Brain microvascular endothelial cell (primary cell): ENCODE measurements at places on chromosomes 2 and 18.

GRCh38 chr2:237511433-237511832, 24.4 kb downstream of the MLPH start:
- no peak for DNase-seq

DNA sequence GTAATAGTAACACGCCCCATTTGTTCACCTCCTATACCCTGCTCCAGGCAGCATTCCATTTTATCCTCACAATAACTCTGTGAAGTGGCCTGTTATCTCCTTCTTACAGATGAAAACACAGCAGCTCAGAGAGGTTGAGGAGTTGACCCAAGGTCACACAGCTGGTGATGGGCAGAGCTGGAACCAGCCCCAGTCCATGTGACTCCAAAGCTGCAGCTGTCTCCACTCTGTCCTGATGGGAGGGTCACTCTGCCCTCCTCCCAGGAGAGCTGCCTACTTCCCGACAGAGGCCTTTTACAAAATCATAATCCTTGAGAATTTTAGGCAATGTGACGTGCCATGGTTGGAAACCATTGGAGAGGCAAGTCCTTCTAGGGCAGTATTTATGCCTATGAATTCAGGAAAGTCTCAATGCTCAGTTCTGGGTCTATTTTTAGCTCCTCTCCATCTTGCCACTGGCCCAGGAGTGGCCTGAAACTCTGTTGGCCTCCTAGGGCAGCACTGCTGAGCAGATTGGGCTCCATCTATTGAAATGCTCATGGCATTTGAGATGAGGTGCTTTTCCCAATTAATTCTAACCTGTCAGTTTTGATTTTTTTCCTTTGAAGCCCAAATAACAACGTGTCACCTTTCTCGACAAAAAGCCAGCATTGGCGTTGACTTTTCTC, 162.0 kb upstream of the MSH6 start:
- no peak for DNase-seq

DNA sequence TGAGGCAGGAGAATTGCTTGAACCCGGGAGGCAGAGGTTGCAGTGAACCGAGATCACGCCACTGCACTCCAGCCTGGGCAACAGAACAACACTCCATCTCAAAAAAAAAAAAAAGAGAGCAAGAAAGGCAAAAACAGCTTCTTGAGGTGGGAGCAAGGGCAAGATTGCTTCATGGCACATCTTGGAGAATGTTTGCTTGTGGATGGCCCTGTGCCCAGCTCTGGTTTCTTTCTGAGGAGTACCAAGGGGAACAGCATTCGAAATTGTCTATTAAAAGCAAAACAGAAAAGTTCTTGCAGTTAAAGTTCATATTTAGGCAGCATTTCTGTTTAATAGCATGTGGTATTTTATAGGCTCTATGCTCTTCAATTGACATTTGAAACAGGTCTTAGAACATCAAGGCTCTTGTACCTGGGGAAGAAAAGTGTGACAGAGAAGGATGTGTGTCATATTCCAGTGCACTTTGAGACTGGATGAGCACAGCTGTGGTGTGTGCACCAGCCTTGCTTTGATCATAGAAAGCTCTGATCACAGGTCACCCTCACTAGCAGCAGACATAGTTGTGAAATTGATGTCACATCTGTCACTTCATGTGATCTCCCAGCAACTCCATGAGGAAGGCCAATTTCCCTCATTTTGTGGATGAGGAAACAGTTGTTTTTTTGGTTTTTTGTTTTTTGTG, 154.3 kb downstream of the UXS1 start:
- DNase-seq, result no peak

DNA sequence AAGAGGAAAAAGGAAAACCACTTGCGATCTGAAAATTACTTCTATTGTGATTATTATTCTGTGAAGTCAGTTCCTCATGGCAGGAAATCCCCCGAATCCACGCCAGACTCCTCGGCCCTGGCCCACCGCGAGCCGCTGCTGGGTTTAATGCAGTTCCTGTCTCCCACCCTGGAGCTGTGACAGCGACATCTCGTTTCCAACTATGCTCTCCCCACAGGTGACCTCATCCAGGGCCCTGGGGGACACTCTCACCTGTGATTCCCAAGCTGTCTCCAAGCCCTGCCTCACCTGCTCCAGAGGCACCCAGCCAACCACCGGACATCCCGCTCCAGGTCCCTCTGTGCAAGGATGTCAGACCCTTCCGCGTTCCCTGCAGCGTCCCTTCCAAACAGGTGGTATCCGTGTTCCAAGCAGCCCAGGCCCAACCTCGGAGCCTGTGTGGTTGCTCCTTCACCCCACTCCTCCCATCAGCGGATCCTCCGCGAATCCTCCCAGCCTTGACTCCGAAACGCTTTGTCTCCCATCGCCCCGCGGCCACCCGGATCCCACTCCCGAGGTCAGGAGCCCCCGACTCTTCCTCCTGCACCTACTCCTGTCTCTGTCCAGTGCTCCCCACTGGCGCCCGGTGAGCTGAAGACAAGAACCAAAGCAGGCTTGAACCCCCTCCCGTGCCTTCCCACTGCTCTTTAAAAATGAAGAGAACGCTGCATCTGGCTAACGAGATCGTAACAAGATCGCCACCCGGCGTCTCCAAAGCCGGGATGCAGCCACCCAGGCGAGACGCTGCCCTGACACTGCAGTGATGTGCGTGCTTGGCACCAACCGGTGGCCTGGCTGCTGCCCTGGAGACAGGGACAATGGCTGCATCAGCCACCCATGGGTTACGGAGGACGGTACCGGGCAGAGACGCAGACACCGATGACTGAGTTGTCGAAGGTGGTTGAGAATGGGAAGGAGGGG, 96.5 kb downstream of the NDUFA10 start:
- no peak for DNase-seq

GRCh38 chr2:217475101-217475500, 527.7 kb downstream of the TNS1 start:
- DNase-seq, result no peak

GRCh38 chr2:98498703-98499440, 54.2 kb downstream of the INPP4A start:
- no peak for DNase-seq

DNA sequence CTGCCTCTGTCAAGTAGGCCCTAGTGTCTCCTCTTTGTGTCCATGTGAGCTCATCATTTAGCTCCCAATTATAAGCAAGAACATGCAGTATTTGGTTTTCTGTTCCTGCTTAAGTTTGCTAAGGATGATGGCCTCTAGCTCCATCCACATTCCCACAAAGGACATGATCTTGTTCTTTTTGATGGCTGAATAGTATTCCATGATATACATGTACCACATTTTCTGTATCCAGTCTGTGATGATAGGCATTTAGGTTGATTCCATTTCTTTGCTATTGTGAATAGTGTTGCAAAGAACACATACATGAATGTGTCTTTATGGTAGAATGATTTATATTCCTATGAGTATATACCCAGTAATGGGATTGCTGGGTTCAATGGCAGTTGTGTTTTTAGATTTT, 263.2 kb downstream of the PARD3B start:
- DNase-seq, result no peak

GRCh38 chr2:241020201-241020600, 21.8 kb downstream of the SNED1 start:
- DNase-seq, result no peak

DNA sequence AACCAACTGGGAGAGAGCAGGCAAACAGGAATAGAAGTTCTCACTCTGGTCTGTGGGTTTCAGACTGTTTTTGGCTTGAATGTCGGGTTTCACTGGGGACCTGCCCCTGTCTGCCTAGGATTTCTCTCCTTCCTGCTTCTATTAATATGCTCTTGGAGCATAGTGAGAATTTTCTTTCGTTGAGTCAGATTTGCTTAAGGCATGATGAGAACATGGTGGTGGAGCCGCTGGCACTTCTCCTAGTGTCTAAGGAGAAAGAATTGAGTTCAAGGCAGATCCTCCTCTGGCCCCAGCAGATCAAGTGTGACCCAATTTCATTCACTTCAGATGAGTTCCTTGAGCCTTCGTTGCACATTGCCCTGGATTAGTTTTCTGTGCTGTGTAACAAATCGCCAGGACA, 103.9 kb upstream of the HS6ST1 start:
- peak; percentile 83 for DNase-seq

- no peak for DNase-seq
Measured at GRCh38 chr18:54031243-54031642, 193.2 kb downstream of the MBD2 start.

GRCh38 chr2:189631849-189632248, 29.4 kb upstream of the ASNSD1 start:
- DNase-seq, result no peak

DNA sequence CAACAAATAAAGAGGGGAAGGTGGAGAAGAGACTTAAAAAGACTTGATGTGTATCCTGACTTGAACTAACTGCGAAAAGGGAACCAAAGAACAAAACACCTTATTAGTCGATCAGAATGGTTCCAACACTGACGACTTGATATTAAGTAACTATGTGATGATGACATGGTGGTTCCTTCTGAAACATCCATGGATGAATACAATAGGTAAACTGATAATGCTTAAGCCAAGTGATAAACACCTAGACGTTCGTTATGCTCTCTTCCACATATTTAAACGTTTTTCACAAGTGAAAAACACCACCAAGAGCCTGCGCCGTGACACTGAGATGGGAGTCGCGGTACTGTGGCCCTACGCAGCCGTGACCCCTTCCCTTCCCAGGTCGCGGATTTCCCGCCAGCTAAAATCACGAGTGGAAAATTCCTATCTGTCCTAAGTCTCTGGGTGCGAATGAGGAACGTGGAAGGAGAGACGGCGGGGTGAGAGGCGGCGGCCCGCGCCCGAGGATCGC, 797 bp downstream of the TTC32 start:
- DNase-seq, result no peak

DNA sequence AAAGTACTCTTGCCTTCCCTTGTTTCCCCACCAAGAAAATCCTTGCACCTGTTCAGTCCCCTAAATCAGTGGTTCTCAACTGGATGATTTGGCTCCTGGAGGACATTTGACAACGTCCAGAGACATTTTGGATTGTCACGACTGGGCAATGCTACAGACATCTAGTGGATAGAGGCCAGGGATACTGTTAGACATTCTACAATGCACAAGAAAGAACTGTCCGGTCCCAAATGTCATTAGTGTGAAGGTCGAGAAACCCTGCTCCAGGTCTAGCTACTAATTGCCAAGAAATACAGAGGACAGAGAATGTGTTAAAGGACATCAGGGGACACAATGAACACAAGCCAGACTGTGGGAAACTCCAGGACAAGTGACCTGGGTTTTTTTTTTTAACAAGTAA, 60.0 kb downstream of the LRP2 start:
- DNase-seq, result no peak

DNA sequence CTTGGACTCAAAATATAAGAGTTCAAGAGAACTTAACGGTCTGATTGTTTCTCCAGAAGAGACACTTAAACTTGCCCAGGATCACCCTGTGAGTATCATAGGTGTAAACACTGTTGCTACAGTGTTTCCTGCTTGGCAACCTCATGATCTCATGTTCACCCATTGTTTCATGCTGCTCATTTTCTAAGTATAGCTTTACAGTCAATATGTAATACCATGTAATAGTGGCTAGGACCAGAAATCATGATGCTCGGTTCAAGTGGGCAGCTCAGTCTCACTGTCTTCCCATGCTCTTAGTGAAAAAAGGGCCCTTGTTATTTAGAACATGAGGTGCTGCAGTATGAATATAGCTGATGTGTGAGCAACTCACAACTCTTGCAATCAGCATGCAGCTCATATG, 157.5 kb downstream of the CERS6 start:
- DNase-seq, result no peak

- no peak for DNase-seq
Measured at GRCh38 chr18:40431071-40431985, 1523.7 kb upstream of the PIK3C3 start.

- peak; percentile 12 for DNase-seq
Measured at GRCh38 chr2:97774425-97774824, 61.0 kb downstream of the ZAP70 start.

GRCh38 chr2:15141211-15141610, 419.9 kb downstream of the NBAS start:
- DNase-seq, result no peak

DNA sequence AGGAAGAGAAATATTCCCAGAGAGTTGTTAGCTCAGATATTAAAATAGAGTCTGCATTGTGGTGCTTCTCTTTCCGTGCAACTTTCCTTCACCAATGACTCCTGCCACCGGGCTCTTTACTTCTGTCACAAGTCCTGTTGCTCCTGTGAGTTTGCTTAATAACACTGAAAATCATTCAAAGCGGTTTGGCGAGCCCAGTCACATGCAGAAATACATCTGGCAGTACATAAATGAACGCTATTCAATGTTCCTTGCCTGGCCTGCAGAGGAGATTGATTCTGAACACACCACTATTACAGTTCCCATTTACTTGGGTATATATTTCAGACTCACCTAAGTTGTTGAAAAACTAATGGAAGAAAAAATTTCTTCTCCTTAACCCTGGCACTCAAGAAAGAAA, 276.6 kb downstream of the ZNF521 start:
- no peak for DNase-seq

DNA sequence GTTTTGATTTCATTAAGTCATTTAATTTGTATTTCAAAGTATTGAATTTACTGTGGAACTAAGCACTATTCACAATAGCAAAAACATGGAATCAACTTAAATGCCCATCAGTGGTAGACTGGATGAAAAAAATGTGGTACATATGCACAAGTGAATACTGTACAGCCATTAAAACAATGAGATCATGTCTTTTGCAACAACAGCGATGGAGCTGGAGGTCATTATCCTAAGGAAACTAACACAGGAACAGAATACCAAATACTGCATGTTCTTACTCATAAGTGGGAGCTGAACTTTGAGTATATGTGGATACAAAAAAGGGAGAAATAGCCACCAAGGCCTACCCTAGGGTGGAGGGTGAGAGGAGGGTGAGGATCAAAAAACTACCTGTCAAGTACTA, 164.4 kb downstream of the BABAM2 start:
- no peak for DNase-seq

GRCh38 chr2:190149908-190150307, 87.4 kb upstream of the MSTN start:
- DNase-seq, result no peak

DNA sequence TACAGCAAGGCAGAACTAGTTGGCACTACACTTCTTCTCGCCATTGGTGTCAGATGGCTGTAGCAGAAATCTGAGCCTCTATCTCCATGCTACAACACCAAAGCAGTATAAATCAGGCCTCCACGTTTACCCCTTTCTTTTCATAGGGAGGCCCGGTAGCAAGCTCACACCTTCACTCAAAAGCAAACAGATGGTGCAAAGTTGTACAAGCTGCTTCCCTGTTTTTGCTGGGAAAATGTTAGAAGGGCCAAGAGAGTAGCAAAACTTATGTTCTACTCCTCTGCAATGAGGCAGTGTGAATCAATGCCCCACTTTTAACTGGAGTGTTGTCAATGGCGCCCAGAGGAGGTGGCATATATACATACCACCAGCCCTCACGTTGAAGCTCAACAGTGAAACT, 369.6 kb upstream of the NRXN1 start:
- no peak for DNase-seq

DNA sequence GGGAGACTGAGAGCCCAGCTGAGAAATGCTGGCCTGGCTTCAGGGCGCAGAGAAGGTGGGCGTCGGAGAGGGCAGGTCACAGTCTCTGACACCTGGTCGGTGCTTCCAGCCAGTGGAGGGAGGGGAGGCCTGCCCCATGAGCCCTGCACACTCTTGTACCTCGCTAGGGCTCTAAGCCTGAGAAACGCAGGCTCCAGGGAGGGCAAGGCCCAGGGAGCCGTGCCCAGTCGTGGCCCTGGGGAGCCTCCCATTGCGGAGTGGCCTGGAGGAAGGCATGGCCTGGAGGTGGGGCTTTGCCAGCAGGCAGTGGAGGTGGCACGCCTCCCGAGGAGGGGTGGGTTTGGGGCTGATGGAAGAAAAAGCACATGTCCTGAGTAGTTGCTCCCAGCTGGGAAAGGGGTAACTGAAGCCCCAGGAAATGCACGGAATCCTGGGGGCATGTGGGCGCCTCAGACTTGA, 39.0 kb downstream of the MTERF4 start:
- DNase-seq, result no peak
